ENCODE measurements at places on chromosomes 11 and 22.

GRCh38 chr11:70625582-70626518 is 227.5 kb downstream of the CTTN start:
- no peak for DNase-seq

DNA sequence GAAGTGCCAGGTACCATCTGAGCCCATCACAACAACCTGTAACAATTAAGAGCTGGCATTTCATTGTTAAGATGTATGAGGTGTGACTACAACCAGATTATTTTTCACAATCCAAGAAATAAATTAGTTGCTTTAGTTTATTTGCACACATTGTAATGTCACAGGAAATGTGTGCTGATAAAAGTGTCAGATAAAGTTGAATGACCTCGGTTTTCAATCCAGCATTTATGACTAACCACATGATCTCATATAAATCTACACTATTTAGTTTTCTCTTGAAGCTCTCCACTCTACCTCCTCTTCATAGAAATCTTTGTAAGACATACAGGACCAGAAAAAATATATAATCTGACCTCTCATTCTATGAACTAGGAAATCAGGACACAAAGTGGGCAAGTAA is 166.2 kb downstream of the PGR start:
- no peak for DNase-seq

DNA sequence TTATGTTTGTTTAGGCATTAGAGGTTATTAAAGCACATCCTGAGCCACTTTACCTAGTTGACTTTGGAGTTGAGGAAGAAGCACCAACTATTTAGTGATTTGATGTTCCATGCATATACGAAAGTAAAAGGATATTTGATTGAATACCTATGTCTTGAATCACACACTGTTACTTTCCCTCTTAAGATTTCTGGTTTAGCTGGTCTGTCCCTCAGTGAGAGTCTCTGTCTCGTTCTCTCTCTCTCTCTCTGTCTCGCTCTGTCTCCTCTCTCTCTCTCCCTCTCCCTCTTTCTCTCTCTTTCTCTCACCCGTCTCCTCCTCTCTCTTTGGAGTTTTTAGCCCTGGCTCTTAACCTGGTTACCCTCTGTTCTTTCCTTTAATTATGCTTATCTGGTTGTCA is 11.0 kb downstream of the CTNND1 start:
- no peak for DNase-seq

GRCh38 chr11:117887431-117888138 is 11.1 kb upstream of the FXYD6 start:
- no peak for DNase-seq

GRCh38 chr11:133181066-133181465 is 351.2 kb downstream of the OPCML start:
- DNase-seq = no peak

- no peak for DNase-seq
These were observed 5.8 kb downstream of the POLR2F start for GRCh38 chr22:37959231-37959825.

- DNase-seq = no peak
These were observed 15.5 kb downstream of the DGCR8 start for GRCh38 chr22:20095521-20095920.

DNA sequence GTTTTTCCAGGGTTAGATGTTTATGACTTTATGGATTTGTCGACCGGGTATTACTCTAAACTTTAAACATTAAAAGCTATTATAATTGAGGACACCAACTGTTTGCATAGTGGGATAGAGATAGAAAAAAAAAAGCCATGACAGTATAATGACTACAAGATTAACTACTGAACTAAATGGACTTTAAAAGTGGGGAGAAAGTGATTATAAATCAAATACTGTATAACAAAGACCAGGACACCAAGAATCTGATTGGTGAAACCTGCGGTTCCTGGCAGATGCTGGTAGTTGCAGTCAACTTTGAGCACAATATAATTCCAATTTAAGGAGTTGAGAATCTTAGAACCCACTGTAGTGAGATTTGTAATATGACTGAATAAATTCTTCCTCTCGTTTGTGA is 2.5 kb downstream of the CRKL start:
- no peak for DNase-seq

DNA sequence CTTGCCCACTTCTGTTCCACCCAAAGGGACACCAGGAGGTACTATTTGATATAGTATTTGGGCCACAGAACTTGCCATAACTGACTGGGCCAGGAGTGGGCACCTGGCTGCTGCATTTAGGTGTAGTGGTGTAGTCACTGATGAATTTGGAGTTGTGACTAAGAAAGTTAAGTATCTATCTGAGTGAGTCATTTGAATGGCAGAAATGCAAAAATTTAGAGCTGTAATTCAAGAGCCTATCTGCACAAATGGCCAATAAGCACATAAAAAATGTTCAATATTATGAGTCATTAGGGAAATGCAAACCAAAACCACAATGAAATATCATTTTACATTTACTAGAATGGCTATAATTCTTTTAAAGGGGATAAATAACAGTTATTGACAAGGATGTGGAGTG is 14.7 kb downstream of the GLYATL2 start:
- DNase-seq = no peak

DNA sequence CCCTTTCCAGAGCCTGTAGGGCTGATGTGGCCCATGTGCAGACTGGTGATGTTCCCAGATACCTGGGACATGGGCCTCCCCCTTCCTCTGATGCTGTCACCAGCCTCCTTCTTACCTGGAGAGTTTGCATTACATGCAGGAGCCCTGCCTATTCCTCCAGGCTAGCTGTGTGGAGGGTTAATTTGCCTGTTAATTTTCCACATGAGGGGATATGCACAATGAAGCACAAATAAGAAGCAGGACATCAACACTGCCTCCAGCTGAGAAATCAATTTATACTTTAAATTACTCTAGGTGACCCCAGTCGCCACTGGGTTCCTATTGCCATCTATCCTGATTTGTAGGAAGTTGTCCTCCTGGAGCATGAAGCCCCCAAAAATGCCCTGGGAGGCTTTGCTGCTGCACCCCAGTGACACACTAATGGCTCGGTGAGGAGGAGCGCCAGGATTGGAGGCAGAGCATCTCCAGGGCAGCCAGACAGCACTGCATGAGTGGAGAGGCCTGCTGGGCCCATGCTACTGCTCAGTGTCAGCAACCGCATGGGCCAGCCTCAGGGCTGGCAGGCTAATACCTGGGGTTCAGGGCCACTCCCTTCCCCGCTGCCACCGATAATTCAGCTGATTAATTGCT is 101.6 kb upstream of the USP47 start:
- no peak for DNase-seq

GRCh38 chr11:125202362-125202880 is 37.9 kb downstream of the PKNOX2 start:
- no peak for DNase-seq

GRCh38 chr11:2108675-2109491 is 30.3 kb downstream of the IGF2 start:
- no peak for DNase-seq

DNA sequence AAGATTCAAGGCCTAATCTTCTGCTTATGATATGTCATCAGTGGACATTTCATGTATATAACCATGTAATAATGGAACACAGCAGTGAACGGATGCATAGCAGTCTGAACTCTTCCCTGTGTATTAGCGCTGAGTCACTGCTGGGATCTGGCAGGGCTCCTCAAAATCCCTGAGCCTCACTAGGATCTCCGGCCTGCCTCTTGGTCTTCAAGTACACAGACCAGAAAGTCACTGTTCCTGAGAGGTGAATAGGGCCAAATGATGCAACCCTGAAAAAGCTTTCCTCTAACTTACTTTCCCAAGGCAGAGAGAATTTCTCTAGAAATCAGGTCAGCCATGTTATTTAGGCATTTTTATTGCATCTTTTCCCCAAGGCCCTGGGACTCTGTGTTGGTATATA is 35.0 kb downstream of the POU2AF1 start:
- no peak for DNase-seq

All from inflammatory macrophage (primary cell).